ENCODE measurements at places on chromosomes 5 and 9.

DNA sequence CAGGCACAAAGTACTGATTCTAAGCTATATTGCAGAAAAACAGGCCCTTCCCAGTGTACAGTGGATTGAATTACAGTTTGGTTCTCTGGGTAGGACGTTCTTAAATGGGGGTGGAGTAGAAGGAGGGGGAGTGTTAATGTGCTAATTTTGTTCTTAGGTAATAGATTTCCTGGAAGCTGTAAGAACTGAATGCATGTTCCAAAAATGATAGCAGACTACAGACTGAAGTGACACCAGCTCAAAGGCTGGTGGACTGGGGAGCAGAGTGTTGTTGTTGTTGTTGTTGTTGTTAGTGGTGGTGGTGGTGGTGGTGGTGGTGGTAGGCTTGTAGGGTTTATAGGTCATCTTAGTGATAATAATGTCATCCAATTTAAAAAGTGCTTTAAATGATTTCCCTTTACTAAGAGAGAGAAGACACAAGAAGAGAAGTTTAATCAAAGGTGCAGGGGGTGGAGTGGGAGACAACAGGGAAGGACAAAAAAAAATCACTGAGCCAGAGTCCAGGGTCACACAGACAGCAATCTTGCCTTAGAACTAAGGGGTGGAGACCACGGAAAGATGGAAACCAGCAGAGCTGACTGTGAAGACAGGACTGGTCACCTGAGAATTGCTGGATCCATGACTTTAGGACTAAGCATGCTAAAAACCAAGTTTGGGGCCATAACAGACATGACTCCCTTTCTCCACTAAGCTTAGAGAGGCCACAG lies 27.0 kb downstream of the TTLL11 start:
- peak; percentile 30 for DNase-seq

DNA sequence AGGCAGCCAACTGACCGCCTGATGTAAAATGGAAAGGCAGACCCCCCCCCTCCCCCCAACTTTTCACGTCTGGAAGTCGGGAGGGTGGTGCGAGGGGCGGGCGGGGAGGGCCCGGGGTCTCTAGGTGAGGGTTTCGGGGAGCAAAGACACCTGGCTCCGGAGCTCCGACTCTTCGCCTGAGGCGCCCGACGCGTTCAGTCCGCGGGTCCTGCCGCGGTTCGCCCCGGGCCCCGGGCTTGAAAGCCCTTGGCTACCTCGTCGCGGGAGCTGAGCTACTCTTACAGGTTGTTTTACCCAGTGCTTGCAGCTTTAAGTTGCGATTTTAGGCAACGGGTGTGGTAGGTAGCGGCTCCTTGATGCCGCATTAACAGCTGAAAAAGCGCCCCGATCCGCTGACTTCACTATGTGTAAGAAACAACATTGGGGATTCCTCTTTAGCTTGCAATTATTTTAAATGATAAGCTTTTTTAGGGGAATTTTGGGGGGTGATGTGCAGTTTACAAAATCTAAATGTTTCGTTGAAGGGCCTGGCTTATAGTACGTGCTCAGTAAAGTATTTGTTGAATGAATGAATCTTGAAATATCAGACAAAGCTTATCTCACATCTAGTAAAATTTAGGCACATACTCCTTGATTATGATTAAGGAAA lies 722 bp downstream of the CDC42SE2 start:
- DNase-seq, result no peak

GRCh38 chr9:73093740-73094379 lies 57.8 kb upstream of the ANXA1 start:
- DNase-seq, result peak; percentile 23

GRCh38 chr5:180233729-180234128 lies 24.7 kb upstream of the RASGEF1C start:
- DNase-seq, result no peak

DNA sequence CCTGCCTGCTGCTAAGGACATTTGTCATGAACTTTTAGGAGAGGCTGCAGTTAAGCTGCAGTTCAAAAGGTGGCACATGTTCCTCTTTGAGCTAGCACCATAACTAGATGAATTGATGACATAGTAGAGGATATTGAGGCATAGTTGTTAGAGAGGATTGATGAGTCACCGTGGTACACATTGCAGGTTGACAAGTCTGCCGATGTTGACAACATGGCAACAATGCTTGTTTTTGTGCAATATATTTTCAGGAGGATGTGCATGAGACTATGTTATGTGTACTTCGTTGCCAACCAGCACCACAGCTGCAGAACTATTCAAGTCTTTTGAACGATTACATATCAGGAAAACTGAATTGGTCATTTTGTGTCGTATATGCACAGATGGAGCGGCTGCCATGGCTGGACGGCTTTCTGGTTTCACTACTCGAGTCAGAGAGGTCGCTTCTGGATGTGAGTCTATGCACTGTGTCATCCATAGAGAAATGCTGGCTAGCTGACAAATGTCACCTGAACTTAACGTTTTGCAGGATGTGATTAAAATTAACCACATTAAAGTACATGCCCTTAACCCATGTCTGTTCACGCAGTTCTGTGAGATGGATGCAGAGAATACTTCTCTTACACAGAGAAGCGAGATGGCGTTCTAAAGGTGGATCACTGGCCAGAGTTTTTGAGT lies 24.2 kb downstream of the ANP32B start:
- peak; percentile 6 for DNase-seq

DNA sequence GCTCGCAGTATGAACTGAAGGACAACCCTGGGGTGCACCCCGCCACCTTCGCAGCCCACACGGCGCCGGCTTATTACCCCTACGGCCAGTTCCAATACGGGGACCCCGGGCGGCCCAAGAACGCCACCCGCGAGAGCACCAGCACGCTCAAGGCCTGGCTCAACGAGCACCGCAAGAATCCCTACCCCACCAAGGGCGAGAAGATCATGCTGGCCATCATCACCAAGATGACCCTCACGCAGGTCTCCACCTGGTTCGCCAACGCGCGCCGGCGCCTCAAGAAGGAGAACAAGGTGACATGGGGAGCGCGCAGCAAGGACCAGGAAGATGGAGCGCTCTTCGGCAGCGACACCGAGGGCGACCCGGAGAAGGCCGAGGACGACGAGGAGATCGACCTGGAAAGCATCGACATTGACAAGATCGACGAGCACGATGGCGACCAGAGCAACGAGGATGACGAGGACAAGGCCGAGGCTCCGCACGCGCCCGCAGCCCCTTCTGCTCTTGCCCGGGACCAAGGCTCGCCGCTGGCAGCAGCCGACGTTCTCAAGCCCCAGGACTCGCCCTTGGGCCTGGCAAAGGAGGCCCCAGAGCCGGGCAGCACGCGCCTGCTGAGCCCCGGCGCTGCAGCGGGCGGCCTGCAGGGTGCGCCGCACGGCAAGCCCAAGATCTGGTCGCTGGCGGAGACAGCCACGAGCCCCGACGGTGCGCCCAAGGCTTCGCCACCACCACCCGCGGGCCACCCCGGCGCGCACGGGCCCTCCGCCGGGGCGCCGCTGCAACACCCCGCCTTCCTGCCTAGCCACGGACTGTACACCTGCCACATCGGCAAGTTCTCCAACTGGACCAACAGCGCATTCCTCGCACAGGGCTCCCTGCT lies 3.8 kb downstream of the IRX1 start:
- DNase-seq, result no peak

DNA sequence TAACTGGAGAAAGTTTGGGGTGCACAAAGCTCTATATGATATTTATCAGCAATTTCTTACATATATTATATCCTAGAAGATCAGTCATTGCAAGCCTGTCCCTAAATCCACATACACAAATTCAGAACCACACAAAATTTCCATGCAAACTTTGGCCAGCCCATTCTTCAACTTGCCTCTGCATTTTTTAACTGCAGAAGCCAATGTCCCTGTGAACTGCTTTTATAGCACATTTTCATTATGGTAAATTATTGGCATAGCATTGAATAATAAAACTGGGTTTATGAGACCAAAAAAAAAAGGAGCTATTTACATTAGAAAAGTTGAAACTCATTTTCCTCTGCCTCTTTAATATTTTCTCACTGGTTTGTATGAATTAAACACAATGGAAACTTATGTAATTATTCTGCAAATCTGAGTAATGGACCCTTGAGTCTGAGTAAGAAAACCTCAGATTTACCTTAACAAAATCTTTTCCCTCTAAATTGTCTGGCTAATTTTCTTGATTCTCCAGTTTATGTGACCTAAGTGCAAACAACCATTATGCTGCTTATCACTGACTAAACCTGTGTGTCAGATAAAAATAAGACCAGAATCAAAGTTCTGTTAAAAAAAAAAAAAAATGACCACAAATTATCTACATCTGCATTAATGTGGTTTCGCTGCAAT lies 398.9 kb downstream of the EFNA5 start:
- DNase-seq, result no peak

DNA sequence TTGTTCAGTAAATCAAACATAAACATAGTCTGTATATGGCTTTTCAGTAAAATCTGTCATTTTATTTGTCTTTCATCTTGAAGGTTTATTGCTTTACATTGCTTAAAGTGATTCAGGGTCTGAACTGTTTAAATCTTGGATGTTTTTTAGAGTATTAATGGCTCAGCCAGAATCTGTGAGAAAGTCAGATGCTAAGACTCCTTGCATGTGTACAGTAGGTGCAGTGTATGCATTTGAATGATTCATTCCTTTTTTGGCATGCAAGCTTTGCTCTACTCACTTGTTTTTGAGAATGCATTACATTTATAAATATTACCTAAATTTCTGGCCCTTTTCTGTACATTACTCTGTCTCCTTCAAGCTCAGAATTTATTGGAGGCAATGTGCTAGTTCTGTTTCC lies 271.0 kb upstream of the RIOK2 start:
- DNase-seq, result no peak

DNA sequence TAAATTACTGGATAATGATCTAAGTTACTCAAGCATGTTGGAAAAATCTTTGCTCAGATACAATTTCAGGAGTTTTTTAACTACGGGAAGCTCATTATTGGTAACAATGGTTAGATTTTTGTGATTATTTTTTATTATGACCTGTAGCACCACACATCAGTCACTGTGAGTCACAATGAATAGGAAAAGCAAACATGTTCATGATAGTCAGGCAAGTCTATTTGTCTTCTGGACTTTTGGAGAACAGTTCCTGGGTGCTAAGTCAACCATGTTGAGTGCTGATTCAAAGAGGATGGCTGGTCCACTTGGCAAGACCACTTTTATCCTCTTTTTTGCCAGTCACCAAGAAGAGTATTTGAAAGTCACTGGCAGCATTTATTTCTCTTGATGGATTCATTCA lies 403.2 kb downstream of the KIF4B start:
- no peak for DNase-seq

DNA sequence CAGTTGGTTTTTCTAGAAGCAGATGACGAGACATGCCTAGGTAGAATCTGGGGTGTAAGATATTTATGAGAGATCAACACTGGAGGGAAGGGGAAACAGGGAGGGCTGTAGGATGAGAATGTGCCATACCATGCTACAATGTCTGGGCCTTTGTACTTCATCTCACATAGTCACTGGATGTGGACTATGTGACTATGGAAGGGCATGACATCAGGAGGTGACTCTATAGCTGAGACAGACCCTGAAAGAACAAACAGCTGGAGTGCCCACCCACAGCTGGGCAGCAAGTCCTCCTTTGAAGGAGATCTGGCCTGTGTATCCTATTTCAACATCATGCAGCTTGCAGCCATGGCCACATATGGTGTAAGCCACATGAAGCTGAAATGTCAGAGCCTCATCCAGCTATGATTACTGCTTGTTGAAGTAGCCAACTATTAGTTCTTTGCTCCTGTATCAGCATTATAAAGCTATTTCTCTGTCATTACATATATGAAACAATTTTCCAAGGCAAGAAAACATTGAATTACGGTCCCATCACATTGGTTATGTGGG lies 46.2 kb upstream of the KIF2A start:
- peak; percentile 22 for DNase-seq

- no peak for DNase-seq
These were observed 235.7 kb downstream of the HTR1A start for GRCh38 chr5:63726496-63726895.

- no peak for DNase-seq
These were observed 43.0 kb downstream of the SEMA6A start for GRCh38 chr5:116531635-116532034.

GRCh38 chr9:72497447-72498046 lies 23.9 kb upstream of the TMC1 start:
- no peak for DNase-seq

GRCh38 chr9:114001794-114002261 lies 76.3 kb downstream of the AMBP start:
- DNase-seq, result no peak

DNA sequence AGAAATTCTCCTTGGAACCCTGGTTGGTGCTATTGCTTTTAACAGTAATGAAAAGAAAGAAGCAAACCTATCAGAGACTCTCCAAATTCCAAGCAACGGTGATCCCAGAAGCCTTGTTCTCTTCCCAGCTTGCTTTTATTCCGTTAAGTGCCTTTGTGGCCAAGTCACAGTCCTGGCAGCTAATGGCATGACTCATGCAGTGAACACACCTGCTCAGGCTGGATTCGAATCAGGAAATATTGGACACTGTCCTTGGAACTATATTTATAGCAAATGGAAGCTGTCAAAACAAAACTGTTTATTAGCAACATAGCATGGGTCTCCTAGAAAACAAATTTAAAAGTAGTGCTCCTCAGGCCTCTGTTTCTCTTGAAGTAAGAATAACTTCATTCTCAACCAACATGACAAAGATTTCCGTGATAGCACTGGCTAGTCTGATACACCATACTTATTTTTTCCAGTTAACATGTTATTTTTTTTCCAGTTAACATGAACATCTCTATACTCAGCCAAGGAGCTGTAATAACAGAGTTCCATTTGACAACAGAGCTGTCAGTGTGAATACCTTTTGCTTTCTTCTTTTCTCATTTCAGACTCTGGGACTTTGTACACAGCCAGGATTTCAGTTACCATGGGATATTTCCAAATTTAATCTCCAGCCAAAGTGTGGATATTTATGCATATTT lies 502.4 kb downstream of the GADD45G start:
- DNase-seq, result no peak

GRCh38 chr9:130345897-130346385 lies 80.4 kb downstream of the HMCN2 start:
- DNase-seq, result no peak

GRCh38 chr9:135085830-135086546 lies 1.5 kb upstream of the OLFM1 start:
- peak; percentile 37 for DNase-seq

DNA sequence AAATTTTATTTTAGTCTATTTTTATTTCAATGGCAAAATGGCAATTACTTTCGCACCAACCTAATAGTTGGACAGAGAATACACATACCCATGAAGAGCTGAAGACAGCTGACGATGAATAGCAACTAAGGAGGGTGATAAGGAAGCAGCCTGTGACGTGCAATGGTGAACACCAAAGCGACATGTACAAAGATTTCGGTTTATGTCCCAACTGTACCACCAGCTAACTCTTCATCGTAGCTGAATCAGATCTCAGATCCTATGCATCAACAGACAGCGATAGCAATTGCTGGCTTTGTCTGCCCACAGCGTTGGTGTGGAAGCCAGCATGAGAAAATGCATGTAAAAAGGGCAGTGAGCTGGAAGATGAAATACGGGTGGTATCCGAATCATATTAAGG lies 130.6 kb upstream of the ANKH start:
- DNase-seq, result no peak
